Inflammatory macrophage treated with lipopolysaccharide for 4 hours (primary cell): ENCODE measurements at places on chromosomes 3 and 15.

GRCh38 chr3:183082355-183082915 is 16.9 kb downstream of the MCCC1 start:
- no peak for DNase-seq

GRCh38 chr3:85304360-85304964 is 345.7 kb downstream of the CADM2 start:
- DNase-seq, result no peak

DNA sequence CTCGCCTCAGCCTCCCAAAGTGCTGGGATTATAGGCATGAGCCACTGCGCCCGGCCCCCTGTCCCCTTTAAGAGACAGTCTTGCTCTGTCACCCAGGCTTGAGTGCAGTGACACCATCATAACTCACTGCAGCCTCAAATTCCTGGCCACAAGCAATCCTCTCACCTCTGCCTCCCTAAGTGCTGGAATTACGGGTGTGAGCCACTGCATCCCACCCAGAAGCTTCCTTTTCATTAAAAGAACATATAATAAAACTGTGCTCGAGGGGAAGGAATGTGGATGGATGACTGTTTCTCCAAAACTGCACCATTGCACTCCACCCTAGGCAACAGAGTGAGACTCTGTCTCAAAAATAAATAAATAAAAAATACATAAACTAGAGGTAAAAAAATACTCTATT is 70.1 kb downstream of the NCEH1 start:
- no peak for DNase-seq

GRCh38 chr3:161690299-161690620 is 193.7 kb downstream of the OTOL1 start:
- DNase-seq, result no peak

DNA sequence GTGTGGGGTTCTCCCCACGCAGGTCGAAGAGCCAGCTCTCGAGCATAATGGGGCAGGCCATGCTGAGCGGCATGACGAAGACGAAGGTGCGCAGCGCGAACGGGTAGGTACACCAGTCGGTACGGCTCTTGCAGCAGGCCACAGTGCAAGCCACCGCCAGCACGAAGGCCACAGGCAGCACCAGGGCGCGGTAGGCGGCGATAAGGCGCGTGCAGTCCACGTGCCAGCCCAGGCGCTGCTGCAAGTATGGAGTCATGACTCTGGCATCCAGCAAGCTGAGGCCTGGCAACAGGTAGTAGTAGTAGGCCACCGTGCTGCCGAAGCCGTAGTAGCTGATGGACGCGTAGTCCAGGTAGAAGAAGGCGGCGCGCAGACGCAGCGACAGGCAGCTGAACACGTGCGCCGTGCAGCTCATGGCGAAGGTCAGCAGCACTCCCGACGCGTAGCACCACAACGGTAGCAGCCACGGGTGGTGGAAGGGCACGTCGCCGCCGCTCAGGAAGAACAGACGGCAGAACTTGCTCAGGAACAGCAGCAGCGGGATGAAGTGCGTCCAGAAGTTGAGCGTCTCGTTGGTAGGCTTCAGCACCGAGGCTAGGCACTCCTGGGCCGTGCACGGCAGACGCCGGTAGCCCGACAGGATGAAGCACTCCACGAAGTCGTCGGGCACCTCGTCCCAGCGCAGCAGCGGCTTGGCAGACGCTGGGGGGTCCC is 797 bp downstream of the PAQR9 start:
- DNase-seq, result no peak
